NCI-H446 treated with DMSO at 0.1 percent for 48 hours (cell line): ENCODE measurements at places on chromosomes 6 and 20.

GRCh38 chr6:154319231-154319858, 37.3 kb downstream of the IPCEF1 start:
- DNase-seq = no peak

DNA sequence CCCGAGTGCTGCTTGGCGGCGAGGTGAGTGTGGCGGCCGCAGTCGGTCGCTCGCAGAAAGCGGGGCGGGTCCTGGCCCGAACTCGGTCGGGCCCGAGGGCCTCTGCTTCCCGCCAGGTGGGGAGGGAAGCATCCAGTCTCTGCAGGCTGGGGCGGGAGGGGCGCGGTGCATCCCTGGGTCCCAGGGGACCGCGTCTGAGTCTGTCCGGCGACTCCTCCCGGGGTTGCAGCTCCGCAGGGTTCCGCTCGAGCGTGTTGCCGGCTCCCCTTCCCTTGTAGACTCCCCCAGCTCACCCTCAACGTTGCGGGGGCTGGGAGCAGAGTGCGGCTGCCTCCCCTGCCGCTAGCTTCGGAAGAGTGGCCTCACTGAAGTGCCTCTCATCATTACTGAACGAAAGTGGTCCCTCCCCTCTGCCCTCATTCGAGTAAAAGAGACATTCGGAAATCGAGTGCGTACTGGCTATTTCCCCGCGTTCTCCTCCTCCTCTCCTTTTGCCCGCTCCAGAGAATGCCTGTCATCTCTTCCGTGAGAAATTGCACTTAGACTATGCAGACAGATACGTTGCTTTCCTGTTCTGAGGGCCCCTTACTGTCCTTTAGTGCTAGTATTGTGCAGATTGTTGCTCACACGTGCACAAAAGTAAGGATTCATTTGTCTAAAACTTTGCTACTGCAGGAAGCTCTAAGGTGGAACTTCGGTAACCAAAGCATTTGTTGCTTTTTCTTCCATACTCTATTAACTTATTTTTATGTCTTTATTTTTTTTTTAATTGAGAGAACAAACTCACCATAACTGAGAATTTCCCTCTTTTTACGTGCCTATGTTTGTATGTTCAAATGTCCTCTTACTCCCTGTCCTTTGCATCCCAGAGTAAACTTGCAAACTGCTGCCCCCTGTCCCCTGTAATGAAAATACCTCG, 751 bp downstream of the MAP3K4 start:
- DNase-seq = peak; percentile 56

- DNase-seq = no peak
These were observed 280.2 kb downstream of the ADGB start for GRCh38 chr6:146878952-146879340.

- DNase-seq = peak; percentile 59
These were observed at the start of gene BCL2L1 for GRCh38 chr20:31722257-31723068. TSS of gene BCL2L1 (minus strand) at chr20:31722868. CDS start at chr20:31722218, 650 bp downstream.
